ENCODE measurements at places on chromosomes 16 and 17.

- peak; percentile 81 for DNase-seq
Observed at GRCh38 chr17:41678907-41679739, 9.6 kb upstream of the EIF1 start.

DNA sequence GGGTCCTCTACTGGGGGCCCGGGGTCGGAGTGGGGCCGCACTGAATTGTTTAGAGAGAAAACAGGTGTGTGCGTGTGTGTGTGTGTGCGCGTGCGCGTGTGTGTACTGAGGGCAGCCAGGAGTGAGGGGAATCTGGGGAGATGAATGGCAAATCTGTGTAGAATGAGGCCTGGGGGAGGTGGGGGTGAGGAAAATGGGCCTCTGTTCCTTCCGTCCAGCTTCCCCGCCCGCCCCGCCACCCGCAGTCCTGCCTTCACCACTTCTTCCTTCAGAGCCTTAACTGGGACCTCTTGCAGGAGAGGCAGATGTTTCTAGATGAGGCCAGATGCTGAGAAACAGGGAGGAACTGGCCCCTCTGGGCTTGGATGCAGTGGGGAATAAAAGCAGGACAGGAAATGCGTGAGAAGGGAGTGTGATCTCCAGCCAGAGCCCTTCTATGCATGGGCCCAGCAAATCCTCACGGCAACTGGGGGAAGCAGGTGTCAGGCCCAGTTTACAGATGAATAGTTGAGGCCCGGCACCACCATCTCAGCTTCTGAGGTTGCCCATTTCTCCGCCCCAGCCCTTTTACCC, 29.7 kb upstream of the NGFR start:
- no peak for DNase-seq

DNA sequence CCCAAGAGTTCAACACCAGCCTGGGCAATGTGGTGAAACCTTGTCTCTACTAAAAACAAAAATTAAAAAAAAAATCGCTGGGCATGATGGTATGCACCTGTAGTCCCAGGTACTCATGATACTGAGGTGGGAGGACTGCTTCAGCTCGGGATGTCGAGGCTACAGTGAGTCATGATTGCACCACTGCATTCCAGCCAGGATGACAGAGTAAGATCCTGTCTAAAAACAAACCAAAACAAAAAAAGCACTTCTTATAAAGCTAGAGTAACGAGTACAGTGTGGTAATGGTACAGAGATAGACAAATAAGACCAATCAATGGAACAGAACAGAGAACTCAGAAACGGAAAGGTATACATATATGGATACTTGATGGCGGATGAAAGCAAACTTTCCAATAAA, 4.4 kb downstream of the NSMCE1 start:
- DNase-seq, result peak; percentile 73

DNA sequence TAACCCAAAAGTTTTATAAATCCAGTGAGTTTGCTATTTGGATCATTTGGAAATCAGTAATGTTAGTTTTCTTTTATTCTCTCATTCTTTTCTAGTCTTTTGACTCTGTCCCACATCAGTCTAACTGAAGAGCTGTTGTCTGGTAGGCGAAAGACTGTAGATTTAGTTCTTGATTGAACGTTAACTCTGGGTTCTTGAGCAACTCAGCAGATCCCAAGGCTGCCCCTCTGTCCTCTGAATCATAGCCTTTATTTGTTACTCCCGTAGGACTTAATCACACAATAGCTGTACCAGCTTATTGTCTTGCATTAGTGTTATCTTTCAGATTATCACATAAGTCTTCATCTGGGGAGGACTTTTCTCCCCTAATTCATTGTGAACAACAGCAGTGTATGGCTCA, 119.3 kb upstream of the TOM1L1 start:
- DNase-seq, result no peak

DNA sequence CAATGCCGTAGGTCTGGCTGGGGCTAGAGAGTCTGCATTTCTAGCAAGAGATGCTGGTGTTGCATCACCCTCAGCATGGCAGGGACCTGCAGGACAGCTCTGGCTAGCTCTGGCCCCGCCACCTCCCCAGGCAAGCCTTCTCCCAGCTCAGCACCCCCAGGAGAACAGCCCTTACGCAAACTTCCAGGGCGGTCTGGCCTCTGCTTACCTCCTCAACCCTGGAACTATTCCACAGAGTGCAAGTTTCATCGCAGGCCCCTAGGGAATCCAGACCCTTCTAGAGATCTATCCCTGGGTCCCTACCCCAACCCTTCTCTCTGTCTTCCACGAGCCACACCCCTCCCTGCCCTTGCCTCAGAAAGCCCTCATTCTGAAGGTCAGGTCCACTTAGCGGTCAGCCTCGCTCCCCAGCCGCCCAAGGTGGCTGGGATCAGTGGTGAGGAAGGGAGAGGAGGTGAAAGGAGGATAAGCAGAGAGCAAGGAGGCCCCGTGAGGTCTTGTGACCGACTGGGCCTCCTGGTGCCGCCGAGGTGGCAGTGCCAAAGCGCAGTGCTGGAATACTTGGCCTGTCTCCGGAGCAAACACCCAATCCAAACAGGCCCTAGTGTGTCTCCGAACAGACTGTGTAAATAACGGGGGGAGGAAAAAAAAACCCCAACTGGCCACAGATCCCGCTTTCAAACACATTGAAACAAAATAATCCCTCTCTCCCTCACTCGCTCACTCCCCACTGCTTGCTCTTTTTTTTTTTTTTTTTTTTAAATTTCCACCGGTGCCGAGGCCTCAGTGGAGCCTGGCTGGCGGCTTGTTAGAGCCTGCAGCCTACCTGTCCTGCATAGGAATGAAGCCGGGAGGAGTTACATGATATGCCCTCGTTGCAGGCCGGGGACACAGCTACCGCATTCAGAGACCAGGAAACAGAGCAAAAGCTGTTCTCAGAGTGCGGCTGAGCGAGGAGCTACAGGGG, 380.9 kb downstream of the SOX9 start:
- DNase-seq, result no peak

Measured in dermis blood vessel endothelial cell (primary cell).